ENCODE measurements at places on chromosomes 7 and 10.
A peak's percentile ranks its signal among the peaks of the same experiment; 100 is the strongest.

DNA sequence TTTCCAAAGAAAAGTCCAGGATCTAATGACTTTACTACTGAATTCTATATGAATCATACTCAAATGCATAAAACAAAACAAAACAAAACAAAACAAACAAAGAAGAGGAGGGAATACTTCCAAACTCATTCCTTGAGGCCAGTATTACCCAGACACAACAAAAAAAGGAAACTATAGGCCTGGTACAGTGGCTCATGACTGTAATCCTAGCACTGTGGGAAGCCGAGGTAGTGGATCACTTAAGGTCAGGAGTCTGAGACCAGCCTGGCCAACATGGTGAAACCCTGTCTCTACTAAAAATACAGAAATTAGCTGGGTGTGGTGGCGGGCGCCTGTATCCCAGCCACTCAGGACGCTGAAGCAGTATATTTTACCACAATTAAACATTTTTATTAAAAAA lies 114.6 kb downstream of the NRBF2 start:
- H3K27ac ChIP-seq = no peak overlapping the region
- no peak for DNase-seq
- H3K27me3 ChIP-seq = no peaks in the 10 kb centered on the region
- peaks cover 12% of the 10 kb centered on the region for H3K36me3 ChIP-seq

- H3K36me3 ChIP-seq = no peaks in the 10 kb centered on the region
- H3K27me3 ChIP-seq = no peaks in the 10 kb centered on the region
- no peaks in the 10 kb centered on the region for H3K4me1 ChIP-seq
- no peak overlapping the region for H3K27ac ChIP-seq
- H3K4me3 ChIP-seq = no peak overlapping the region
Observed at GRCh38 chr7:85695533-85695932, 508.7 kb upstream of the SEMA3D start.

GRCh38 chr7:89809291-89809690 lies 345.0 kb upstream of the STEAP1 start:
- H3K4me3 ChIP-seq = no peak overlapping the region
- no peaks in the 10 kb centered on the region for H3K4me1 ChIP-seq
- H3K27me3 ChIP-seq = no peaks in the 10 kb centered on the region
- DNase-seq = no peak
- H3K36me3 ChIP-seq = no peaks in the 10 kb centered on the region

DNA sequence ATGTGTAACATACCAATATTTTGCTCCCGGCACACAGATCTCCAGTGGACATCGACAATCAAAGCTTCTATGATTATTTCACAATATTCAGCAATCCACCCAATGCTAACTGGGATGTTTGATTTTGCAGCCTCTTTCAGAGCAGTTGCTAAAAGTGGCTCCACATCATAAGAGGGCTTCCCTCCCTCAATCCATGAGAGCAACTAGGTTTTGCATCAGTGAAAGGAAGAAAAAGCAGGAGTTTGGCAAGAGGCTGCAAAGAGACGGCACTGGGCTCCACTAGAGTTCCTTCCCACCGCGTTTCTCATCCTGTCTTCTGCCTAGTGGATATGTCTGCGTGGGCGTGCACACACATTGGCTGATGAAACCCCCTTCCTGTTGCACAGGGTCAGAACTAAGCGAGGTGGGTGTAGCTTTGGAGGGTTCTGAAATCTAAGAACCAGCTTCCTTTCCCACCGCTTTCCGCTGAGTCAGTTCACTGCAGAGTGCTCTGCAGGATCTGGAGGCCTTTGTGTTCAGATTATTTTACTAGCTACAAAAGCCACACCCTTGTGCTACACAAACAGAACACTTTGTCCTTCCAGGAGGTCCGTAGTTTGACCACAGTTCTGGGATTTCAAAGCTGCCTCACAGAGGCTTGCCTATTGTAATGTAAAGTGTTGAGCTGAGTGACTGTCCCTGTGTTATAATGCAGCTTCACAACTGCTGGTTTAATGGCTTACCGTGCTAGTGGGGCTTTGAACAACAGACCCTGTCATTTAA lies 28.1 kb downstream of the ARL4A start:
- H3K27ac ChIP-seq = peak overlapping the region; percentile 82
- peak; percentile 89 for DNase-seq
- H3K27me3 ChIP-seq = no peaks in the 10 kb centered on the region
- H3K36me3 ChIP-seq = no peaks in the 10 kb centered on the region
- H3K4me3 ChIP-seq = peak overlapping the region; percentile 38
